Natural killer cell treated with Interleukin-12 subunit alpha and Interleukin-12 subunit beta and Interleukin-15 and Interleukin-18, amount 100 ng/mL, for 72 hours (primary cell): ENCODE measurements at places on chromosomes 3 and 15.

- no peak for DNase-seq
Measured at GRCh38 chr15:69997161-69997485, 100.6 kb downstream of the TLE3 start.

GRCh38 chr15:70254311-70254869 is 156.7 kb upstream of the TLE3 start:
- peak; percentile 34 for DNase-seq

GRCh38 chr15:29556380-29556779 is 265.9 kb downstream of the TJP1 start:
- DNase-seq: no peak

- DNase-seq: no peak
Measured at GRCh38 chr3:24305795-24306467, 188.7 kb downstream of the THRB start.

GRCh38 chr3:98768961-98769360 is 5.8 kb downstream of the ST3GAL6 start:
- no peak for DNase-seq

GRCh38 chr15:40269604-40270003 is 13.3 kb downstream of the ANKRD63 start:
- DNase-seq: no peak

GRCh38 chr3:42894698-42895579 is 11.0 kb upstream of the ZNF662 start:
- no peak for DNase-seq

DNA sequence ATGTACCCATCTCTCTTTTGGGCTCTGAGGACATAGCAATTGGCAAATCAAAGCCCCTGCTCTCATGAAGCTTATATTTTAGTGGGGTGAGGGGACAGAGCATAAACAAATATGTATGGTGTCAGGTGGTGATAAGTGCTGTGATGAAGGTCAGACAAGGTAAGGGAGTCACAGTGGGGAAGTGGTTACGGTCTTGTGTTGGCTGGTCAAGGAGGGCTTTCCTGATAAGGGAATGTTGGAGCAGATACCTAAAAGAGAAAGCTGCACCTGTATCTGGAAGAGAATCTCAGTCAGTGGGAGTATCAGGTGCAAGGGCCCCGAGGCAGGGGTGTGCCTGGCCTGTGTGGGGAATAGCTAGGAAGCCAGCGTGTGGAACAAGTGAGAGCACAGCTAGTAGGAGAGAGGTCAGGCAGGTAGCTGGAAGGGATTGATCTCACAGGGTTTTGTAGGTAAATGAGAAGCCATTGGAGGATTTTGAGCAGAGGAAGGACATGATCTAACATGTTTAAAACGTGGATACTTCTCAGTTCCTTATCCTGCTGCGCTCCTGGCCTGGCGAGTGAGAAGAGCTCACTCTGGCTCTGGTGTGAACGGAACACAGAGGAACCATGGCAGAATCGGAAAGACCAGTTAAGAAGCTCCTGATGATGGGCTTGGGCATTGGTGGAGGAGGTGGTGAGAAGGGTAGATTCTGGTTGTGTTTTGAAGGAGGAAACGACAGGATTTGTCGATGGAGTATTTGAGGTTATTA is 35.5 kb downstream of the MRAS start:
- DNase-seq: no peak

- no peak for DNase-seq
Measured at GRCh38 chr15:70439304-70439877, 324.0 kb downstream of the UACA start.

DNA sequence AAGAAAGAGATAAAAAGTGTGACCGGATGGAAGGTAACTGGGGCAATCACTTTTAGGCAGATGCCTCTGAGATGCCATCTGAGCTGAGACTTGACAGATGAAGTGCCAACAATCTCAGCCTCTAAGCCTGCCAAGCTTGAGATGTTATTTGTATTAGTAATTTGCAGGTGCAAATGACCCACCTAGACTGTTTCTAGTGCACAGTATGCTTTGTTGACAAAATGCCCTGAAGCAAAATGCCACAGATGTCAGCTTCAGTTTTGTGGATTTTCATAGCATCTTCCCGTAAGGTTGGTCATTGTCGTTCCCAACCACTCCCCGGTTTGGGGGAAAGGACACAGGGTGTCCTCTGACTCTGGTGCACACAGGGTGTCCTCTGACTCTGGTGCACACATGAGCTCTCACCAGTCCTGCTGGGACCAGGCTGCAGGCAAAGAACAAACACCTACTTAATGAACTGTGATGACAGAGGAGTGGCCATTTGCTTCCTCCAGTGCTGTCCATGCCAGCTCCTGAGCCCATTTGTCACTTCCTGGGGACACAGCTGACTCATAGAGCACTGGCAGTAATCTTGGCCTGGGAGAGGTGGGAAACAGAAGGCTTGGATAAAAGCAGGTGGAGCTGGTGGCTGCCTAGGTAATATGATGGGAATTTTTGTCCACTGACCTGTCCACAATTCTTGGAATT is 16.7 kb upstream of the PPP1R2 start:
- no peak for DNase-seq

DNA sequence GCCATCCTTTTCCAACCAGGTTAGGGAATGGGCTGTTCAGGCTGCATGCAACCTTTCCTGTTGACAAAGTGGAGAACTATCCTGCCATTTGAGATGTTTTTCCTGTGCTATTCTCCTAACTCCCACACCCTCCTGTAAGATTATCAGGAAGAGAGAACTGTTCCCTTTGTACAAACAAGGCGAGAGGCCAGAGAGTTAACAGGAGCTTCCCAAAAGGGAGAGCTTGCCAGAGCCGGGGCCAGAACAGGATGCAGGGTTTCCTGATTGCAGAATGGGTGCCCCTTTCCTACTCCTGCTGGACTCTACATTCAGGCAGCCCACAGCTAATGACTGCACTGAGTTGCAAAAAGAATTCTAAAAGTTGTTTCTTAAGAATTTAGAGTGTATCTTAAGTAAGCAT is 17.1 kb downstream of the PML start:
- DNase-seq: no peak

- DNase-seq: no peak
Measured at GRCh38 chr3:172096881-172097420, 57.6 kb downstream of the FNDC3B start.

DNA sequence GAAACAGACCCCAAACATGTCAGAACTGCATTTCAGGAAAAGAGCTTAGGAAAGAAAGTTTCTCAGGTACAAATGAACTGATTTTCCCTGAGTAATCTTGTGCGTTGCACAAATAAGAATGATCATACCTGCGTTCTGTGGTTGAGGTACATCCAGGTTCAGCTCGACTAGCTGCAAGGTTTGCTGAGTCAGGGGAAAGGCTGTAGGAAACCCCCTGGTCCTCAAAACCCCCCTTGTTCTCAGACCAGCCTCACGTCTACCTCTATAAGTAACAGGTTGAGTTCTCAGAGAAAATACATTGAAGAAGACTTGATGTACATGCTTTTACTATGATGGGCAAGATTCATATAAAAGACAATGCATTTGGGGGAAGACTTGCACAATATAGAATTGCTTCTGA is 137.7 kb upstream of the ICE2 start:
- DNase-seq: no peak

GRCh38 chr15:67700023-67700422 is 125.3 kb upstream of the SKOR1 start:
- no peak for DNase-seq

DNA sequence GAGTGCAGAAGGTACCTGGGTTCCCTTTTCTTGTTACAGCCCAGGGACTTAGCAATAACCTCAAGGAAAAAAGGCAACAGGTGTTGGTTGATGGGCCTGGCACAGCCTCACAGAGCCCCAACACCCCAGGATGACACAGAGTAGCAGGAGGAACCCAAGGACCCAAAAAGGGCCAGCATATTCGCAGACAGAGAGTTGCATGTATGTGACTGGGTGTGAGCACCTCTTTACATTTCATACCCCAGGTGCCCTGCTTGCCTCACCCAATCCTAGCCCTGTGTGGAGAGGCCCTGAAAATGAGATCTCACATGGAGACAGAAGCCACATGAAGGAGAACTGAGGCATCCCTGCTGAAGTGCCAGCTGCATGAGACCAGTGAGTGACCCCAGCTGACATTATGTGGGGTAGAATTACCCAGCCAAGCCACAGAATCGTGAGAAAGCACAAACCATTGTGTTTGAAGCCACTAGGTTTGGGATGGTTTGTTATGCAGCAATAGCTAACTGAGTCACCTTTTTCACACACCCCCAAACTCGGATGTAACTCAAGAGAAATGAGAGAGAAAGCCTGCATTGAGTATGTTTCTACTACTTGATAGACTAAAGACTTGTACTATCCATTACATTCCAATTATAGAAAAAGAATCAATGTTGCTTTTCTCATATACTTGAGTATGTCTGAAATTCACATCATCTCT is 26.2 kb upstream of the HHATL start:
- DNase-seq: no peak

DNA sequence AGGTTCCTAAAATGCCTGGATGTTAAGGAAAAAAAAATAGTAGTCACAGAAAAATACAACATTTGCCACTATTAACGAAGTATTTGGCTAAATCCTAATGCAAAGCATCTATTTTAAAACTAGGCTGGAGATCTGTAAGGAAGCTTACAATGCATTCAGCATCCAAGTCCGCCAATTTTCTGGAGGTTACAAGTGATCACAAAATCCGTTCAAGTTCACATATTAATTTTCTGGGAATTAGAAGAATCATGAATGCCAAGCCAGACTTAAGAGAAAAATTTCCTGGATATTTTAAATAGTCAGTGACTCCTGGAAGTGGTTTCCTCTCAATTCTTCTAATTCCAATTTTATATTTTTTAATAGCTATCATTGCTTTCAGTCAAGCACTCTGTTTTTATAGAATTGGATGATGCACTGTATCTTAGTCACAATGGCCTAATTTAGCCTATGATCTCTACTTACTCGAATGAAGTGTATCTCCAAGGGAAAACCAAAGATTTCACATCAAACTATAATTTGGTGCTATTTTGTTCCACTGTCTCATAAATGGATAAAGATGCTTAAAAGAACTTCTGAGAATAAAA is 60.4 kb downstream of the P3H2 start:
- no peak for DNase-seq

- DNase-seq: no peak
Measured at GRCh38 chr15:98722209-98722608, 73.9 kb downstream of the IGF1R start.

DNA sequence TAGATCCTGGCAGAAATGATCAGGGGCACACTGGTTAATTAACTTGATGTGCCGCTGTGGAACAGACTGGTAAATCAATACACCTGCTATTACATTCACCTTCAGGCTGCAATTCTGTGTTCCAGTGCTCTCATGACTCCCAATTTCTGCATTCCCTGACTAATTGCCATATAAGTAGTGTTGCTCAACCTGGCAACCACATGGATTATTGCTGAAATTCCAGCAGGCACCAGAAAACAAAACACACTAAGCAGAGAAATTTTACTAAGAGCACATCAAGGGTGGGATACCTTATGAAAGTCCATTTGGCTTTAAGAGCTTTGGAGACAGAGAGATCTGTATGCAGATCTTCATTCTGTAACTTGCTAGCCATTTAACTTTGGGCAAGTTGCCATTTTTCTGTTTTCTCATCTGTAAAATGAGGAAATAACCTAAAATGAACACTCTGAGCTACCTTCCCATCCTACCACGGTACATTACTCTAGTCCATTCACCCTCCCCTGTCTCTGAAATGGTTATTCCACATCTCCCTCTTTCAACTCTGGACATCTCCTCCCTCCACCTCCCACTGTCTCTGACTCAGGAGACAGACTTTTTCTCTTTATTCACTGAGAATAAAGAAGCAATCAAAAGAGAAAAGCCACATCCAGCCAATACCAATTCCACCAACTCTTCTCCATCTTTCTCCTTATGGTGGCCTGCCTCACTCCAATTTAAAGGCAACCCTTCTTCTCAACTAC is 54.6 kb downstream of the STAC start:
- DNase-seq: no peak

GRCh38 chr3:37980462-37981347 is 9.9 kb upstream of the VILL start:
- no peak for DNase-seq

GRCh38 chr15:95247071-95247984 is 1016.0 kb downstream of the MCTP2 start:
- no peak for DNase-seq

DNA sequence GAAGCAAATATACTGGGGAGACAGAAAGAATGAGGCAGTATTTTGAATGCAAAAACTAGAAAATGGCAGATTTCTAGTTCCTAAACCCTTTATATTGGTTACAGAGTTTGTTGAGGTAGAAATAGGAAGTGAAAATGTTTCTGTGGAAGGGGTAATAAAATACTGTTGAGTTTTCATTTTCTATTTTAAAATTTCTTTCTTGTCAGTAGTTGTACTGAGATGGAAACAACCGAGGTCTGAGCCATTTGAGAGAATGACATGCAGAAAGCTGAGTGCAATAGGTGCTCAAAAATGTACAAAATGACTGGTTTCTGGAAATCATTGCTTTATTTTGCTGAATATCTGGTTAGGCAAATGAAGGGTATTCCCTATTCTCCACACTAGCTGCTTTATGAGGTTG is 361.4 kb downstream of the CHL1 start:
- no peak for DNase-seq

DNA sequence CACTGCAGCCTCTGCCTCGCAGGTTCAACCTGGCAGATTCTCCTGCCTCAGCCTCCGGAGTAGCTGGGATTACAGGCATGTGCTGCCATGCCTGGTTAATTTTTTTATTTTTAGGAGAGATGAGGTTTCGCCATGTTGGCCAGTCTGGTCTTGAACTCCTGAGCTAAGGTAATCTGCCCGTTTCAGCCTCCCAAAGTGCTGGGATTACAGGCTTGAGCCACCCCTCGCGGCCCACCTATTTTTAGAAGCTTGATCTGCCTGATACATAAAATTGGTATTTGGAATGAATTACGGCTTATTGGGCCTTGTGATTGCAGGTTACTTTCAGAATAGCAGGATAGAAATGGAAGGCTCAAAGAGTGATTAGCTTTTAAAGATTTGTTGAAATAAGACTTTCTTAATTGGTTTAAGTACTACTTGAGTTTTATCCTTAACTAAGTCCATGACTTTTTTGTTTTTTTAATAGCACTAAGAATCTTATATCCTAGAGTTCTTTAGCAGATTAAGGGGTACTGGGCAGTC is 25.0 kb downstream of the GMPS start:
- DNase-seq: no peak

DNA sequence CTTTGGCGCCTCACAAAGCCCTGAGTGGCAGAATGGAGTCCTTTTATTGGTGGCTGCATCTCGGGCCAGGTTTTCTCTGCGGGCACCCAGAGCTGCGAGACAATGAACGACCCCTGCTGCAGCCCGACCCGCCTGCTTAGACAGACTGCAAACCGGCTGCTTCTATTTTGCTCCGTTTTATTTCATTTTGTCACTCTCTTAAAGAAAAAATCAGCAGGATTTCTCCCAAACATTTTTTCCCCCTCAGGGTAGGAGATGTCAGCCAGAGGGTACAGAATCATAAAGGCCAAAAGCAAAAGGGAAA is 64.8 kb downstream of the OXNAD1 start:
- no peak for DNase-seq

GRCh38 chr3:134797057-134797740 is 2.1 kb downstream of the EPHB1 start:
- DNase-seq: no peak

- no peak for DNase-seq
Measured at GRCh38 chr3:52041118-52041731, 15.1 kb downstream of the DUSP7 start.

GRCh38 chr15:51668446-51668845 is 12.9 kb upstream of the SCG3 start:
- DNase-seq: no peak

- DNase-seq: no peak
Measured at GRCh38 chr15:75640483-75641178, 607 bp upstream of the IMP3 start.
